HFFc6 (cell line): ENCODE measurements at places on chromosomes 5 and 9.

DNA sequence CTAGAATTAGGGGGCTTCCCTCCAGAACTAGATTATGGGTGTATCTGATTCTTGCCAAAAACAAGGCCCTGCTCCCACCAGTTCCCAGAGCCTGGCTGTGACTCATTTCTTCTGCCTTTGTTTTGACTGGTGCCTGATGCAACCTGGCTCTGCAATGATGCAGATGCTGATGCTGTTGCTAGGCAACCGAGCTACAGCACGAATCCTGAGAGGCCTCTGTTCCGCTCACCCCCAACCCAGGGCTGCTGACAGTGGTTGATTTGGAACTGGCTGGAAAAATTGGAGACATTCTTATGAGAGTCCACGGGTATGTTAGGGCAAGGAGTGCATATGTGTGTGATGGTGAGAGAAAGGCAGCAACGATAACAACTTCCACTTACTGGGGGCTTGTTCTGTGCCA, 100.3 kb downstream of the NSG2 start:
- no peak overlapping the region for H3K27ac ChIP-seq
- H3K36me3 ChIP-seq: no peaks in the 10 kb centered on the region
- H3K4me1 ChIP-seq: no peaks in the 10 kb centered on the region

DNA sequence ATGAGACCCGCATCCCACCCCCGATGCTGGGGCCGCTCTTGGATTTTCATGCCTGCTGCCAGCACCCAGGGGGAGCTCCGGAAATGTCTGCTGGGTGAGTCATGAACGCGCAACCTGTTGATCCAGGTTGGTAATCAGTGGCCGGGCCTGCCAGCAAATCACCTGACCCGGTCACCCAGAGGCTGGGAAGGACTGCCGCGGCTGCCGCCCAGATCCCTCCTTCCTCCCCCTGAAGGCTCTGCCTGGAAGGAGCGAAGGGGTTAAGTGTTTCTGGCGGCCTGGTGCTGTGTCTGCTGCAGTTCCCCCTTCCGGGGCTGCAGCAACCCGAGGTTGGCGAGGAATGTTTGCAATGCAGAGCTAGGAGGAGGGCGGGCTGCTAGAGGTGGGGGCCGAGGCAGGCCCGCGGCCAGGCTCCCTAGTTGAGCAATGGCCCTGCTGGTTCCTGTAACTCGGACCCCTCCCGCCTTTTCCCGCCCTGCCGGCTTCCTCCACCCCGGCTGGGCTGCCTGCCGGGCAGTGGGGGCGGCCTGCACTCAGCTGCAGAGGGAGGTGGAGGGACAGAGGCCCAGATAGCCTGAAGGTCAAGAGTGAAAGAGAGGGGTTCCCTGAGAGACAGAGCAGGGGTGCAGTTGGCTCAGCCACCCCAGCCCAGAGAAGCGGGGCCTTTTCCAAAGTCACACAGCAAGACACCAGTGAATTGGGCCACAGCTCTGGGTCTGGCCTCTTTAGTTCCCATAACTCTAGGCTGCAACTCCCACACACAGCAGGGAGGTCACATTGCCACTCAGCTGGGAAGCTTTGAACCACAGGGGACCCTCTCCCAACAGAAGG, 156.3 kb upstream of the IER5L start:
- H3K4me3 ChIP-seq: peak overlapping the region; percentile 73
- DNase-seq: peak; percentile 79
- peaks cover 49% of the 10 kb centered on the region for H3K4me1 ChIP-seq
- H3K27ac ChIP-seq: peak overlapping the region; percentile 80
- H3K36me3 ChIP-seq: peaks cover 16% of the 10 kb centered on the region

GRCh38 chr5:111950660-111951059, 193.7 kb upstream of the NREP start:
- no peaks in the 10 kb centered on the region for H3K36me3 ChIP-seq
- peak overlapping the region; percentile 64 for H3K27ac ChIP-seq
- peak overlapping the region; percentile 4; the same call in 1 of the 2 replicates for H3K4me3 ChIP-seq
- no peaks in the 10 kb centered on the region for H3K27me3 ChIP-seq
- DNase-seq: peak; percentile 52

DNA sequence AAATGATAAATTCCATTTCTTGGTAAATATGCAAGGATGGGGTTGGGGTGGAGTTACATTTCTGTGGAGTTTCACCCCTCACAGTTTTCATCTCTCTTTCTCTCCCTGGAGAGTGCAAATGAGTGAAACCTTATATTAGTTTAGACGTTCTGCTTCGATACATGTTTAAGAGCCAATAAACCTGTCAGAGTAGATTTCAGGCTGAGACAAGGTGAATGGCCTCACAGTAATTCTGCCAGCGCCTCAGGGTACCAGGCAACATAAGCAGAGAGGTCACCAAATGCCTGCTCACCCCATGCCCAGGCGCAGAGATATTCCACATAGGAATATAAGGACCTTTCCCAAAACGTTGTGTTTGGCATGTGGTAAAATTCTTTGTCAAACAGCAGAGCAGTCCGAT, 154.9 kb upstream of the VLDLR start:
- H3K27ac ChIP-seq: no peak overlapping the region
- no peak overlapping the region for H3K4me3 ChIP-seq
- DNase-seq: no peak
- no peaks in the 10 kb centered on the region for H3K36me3 ChIP-seq

DNA sequence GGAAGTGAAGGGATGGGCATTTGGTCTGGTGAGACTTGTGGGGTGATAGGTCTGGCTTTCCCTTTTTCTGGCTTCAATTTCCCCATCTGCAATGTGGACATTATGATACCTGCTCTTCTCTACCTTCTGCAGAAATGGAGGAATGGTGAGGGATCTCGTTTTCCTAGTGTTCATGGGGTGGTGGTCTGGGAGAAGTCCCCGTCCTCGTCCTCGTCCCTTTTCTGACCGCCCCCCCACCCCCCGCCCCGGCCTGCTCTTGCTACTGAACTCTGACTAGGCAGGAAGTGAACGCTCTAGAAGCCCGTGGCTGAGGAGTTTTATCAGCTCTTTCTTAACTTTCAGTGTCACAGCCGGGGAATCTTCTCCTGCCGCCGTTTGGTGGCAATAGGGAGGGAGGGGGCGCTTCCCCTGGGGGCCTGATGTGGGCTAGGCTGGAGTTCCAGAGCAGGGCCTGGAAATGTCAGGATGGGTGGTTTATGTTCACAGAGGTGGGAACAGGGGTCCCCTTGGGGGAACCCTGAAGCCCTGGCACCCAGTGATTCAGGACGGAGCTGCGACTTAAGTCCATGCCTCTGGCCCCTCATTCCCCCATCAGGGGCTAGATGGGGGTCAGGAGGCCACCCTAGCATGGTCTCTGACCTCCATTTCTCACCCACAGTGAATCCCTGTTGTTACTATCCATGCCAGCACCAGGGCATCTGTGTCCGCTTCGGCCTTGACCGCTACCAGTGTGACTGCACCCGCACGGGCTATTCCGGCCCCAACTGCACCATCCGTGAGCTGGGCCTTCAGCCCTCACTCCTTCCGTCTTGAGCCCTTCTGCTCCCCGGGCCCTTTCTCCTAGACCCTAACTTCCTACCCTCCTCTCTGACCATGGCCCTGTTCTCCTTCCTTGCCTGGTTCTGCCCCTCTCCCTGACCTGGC, 6.7 kb downstream of the PTGS1 start:
- peaks cover 29% of the 10 kb centered on the region for H3K36me3 ChIP-seq
- peaks cover 1% of the 10 kb centered on the region; the same call in 1 of the 2 replicates for H3K27me3 ChIP-seq
- DNase-seq: no peak
- H3K27ac ChIP-seq: peak overlapping the region; percentile 70

- no peak for DNase-seq
- no peak overlapping the region for H3K4me3 ChIP-seq
- no peaks in the 10 kb centered on the region for H3K36me3 ChIP-seq
- H3K4me1 ChIP-seq: peaks cover 12% of the 10 kb centered on the region
- H3K27me3 ChIP-seq: peaks cover 56% of the 10 kb centered on the region
Observed at GRCh38 chr5:176626876-176627236, 3.5 kb downstream of the SNCB start.

DNA sequence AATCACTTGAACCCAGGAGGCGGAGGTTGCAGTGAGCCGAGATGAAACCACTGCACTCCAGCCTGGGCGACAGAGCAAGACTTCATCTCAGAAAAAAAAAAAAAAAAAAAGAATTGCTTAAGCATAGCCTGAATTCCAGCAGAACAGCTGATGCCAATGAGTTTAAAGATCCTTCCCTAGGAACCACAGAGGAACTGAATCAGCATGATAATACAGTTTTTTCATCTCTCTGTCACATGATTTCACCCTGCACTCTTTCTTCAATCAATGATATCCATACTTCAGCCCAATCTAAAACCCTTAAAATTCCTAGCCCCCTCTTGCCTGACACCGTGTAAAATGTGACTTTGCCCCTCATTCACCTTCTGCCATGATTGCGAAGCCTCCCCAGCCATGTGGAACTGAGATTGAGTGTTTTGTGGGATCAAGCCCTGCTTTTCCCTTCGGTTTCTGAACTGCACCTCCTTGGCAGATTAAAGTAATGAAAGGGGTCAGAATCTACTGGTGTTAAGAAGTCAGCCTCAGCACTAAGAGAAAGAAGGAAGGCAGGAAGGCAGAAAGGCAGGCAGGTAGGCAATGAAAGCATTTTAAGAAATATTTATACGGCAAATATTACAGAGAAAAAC, 20.9 kb upstream of the DMXL1 start:
- H3K27me3 ChIP-seq: 0 out of 2 replicates have a peak, but pooled peaks cover 2% of the 10 kb centered on the region
- peak; percentile 41 for DNase-seq
- no peaks in the 10 kb centered on the region for H3K36me3 ChIP-seq
- H3K27ac ChIP-seq: peak overlapping the region; percentile 68
- peaks cover 8% of the 10 kb centered on the region for H3K4me1 ChIP-seq
- no peak overlapping the region for H3K4me3 ChIP-seq

- H3K36me3 ChIP-seq: no peaks in the 10 kb centered on the region
- no peak overlapping the region for H3K27ac ChIP-seq
Observed at GRCh38 chr5:154647761-154648145, 107.4 kb upstream of the LARP1 start.

- H3K27ac ChIP-seq: no peak overlapping the region
- H3K36me3 ChIP-seq: no peaks in the 10 kb centered on the region
- H3K4me1 ChIP-seq: no peaks in the 10 kb centered on the region
- H3K4me3 ChIP-seq: no peak overlapping the region
Observed at GRCh38 chr5:170482511-170482910, 21.3 kb upstream of the KCNIP1 start.

DNA sequence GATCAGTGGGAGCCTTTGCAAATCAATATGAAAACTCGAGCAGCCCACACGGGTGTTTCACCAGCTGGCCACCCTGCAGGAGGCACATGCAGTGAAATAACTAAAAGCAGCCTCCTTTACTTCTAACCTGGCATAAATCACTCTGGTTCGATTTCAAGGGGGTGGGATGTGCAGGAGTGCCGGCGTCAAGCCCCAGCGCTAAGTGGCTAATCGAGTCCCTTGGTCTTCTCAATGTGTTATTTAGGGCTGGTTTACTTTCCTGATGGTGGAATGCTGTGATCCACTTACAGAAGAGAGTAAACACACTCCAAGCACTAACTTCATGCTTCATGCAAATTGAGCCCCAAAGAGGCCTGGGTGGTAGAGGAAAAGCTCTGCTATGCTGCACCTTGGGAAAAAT, 109.4 kb downstream of the TMEM174 start:
- H3K27ac ChIP-seq: no peak overlapping the region
- H3K4me3 ChIP-seq: no peak overlapping the region
- 0 out of 2 replicates have a peak, but pooled peaks cover under 1% of the 10 kb centered on the region for H3K36me3 ChIP-seq
- peaks cover 9% of the 10 kb centered on the region for H3K4me1 ChIP-seq
- peaks cover 4% of the 10 kb centered on the region for H3K27me3 ChIP-seq

DNA sequence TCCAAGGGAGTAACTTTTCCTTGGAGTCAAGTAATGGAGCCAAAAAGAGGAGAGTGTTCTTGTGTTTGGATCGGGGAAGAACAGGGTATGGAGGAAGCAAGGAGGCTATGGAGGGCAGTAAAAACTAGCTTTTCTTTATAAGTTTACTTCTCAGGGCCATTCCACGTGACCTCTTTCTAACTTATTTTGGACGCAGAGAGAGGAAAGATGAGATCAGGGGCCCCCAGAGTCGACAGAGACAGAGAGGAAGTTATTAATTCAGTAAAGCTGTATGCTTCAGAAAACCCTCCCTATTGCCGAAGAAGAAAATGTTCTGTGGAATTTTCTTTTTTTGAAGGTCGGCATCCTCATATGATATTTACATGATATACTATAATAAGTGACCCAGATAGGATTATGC, 233.8 kb upstream of the MPDZ start:
- H3K4me1 ChIP-seq: peaks cover 13% of the 10 kb centered on the region
- H3K36me3 ChIP-seq: no peaks in the 10 kb centered on the region
- no peaks in the 10 kb centered on the region; the same call in 1 of the 2 replicates for H3K27me3 ChIP-seq
- peak overlapping the region; percentile 58 for H3K4me3 ChIP-seq

DNA sequence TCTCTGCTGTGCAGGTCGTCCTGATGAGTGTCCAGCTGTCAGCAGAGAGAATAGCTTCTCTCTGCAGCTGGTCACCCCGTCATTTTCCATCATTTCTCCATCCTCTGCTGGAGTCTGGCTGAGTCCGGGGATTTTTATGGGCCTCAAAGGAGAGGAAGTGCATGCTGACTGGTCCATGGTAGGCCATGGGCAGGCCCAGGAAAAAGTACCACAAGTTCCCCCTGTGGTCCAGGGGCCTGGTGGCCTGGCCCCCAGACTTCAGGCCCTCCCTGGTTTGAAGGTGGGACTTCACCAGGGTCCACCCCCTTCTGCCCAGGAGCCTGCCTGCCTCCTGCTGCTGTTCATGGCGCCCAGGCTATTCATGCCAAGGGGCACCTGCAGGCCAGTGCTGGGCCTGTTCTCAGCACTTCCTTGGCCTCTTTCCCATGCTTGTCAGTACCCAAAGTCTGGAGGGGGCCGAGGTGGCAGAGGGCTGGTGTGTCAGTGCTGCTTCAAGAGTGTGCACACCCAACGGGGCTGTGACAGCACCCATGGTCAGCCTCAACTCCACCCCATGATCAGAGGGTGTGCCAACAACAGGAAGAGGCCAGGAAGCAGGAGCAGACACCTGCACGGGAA, 7.3 kb upstream of the MTMR12 start:
- H3K4me1 ChIP-seq: peaks cover 5% of the 10 kb centered on the region
- H3K4me3 ChIP-seq: no peak overlapping the region
- H3K36me3 ChIP-seq: peaks cover 6% of the 10 kb centered on the region; the same call in 1 of the 2 replicates
- H3K27ac ChIP-seq: no peak overlapping the region
- DNase-seq: no peak
